OCI-M1 (cell line): ENCODE measurements at places on chromosomes 4 and X.

DNA sequence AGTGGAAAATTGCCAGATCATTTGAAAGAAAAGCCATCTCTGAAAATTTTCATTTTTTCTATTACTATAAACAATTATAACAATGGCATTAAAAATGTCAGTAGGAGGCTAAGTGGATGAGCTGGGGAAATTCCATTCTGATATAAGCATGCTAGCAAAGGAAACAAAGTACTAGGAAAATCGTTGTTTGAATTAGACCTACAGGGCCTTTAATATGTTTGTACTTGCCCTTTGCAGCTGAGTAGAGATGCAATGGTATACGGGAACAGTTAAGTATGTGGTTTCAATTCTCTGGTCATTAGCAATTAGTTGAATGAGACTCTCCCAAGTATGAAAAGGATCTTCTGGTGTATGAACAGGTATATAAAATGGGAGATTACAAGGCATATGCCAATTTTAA lies 452.2 kb downstream of the PCDH11X start:
- no peak for DNase-seq

DNA sequence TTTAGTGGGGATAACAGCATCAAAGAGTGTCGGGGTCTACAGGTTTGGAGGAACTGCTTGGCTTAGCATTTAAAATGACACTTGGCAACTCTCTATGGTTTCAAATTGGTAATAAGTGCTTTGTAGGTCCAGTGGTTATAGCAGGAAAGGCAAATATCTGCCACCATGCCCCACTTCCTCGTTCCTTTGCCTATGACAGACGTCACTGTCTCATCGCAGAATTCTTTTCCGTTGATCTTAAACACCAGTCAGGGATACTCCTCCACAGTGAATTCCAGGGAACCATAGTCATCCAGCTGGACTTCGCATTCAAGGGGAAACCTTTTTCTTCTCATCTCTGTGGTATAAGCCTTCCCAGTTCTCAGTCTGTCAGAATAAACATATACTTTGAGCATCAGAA lies 319.1 kb downstream of the GPAT3 start:
- DNase-seq, result no peak

GRCh38 chrX:64580605-64581004 lies 185.4 kb upstream of the MTMR8 start:
- DNase-seq, result peak; percentile 74

GRCh38 chr4:19657856-19658255 lies 593.8 kb upstream of the SLIT2 start:
- DNase-seq, result no peak

DNA sequence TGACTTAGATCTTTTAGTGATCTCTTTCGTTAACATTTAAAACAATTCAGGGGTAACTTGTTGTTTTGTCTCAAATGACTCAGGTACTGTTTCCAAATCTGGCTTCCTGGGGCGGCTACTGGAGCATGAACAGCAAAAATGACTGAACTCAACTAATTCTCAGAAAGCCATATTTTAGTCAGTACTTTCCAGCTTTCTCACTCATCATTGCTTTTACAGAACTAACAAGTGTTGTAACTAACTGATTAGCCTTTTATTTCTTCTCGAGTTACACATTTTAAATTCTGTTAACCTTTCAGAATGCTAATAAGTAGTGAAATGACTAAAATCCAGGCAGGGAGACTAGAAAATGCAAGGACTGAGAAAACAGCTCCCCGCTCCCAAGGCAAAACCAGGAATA lies 55.3 kb downstream of the JADE3 start:
- DNase-seq, result no peak

DNA sequence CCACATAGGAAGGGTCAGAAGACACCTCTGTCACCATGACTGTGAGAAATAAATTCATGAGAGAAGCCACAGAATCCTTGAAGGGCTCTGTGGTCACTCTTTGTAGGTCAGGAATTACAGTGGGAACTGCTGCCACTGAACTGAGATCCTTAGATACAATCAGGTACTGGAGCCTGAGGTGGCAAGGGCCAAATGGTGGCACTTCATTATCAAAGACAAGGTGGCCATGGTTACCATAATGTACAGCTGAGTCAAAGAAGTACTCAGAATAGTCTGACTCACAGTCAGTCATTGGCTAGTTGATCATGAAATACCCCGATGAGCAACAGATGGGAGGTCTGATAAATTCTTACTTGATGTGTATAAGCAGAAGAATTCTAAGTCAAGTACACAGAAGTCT lies 131.9 kb downstream of the RTL3 start:
- peak; percentile 21 for DNase-seq

- no peak for DNase-seq
Measured at GRCh38 chrX:19303256-19303880, 40.4 kb upstream of the PDHA1 start.

GRCh38 chr4:109811707-109812106 lies 3.9 kb upstream of the GAR1 start:
- peak; percentile 69 for DNase-seq

GRCh38 chrX:150377005-150377404 lies 13.9 kb downstream of the MAMLD1 start:
- no peak for DNase-seq

DNA sequence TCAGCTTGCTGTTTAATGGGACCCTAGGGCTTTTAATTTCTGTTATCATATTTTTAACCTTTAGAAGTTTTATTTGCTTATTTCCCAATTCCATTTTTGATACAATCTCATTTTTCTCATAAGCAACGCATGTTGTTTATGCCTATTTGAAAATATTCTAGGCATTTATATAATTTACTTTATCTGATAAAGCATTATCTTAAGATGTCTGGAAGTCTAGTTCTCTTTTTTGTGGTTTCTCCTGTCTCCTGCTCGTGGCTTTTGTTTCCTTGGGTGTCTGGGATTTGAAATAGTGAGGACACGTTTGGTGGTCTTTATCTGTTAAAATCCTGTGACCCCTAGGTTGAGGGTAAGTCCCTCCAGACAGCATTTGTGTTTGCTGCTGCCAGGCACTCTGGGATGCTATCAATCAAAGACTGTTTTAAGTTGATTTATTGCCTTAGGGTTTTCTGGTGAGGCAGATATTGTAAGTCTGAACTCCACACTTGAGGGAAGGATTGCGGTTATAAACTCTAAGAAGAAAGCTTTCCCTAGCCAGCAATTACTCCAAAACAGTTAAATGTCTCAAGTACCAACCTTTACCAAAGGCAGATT lies 208.0 kb downstream of the PRDM5 start:
- peak; percentile 10 for DNase-seq

DNA sequence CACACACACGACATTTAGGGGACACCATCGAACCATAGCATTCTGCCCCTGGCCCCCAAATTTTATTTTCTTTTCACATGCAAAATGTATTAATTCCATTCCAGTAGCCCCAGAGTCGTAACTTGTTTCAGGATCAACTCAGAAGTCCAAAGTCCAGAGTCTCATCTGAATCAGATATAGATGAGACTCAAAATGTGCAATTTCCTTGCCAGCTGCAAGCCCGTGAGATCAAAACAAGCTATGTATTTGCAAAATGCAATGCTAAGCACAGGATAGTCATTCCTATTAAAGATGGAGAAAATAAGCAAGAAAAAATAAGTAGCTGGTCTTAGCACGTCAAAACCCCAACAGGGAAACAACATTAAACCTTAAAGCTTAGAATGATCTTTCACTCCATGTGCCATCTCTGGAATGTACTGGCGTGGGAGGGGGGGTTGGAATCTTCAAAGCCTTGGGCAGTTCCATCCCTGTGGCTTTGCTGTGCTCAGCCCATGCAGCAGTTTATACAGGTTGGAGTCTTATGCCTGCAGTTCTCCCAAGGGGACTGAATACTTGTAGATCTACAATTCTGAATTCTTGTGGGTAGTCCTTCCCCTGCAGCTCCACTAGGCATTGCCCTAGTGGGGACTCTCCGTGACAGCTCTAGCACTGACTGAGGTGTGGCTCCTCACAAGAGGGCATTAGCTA lies 47.7 kb upstream of the SYTL5 start:
- DNase-seq, result no peak

DNA sequence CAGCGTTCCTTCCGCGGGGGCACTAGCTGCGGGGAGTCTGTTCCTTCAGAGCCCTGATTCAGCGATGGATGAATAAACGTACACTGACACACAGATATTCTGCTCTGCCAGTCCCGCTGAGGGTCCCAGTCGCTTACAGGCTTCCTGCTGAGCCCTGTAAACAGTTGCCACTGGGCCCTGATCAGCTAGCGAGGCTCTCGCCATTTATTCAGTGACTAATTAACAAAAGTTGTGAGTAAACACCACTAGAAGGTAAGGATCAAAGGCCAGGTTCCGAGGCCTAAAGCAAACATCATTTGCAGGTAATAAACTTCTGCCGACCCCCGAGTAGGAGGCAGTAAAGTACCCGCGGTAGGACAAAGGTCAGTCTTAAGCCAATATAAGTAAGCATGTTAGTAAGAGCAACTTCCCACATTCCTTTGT lies 442.6 kb upstream of the GALNT7 start:
- no peak for DNase-seq

GRCh38 chr4:122117743-122118142 lies 34.4 kb upstream of the BLTP1 start:
- DNase-seq, result peak; percentile 24

DNA sequence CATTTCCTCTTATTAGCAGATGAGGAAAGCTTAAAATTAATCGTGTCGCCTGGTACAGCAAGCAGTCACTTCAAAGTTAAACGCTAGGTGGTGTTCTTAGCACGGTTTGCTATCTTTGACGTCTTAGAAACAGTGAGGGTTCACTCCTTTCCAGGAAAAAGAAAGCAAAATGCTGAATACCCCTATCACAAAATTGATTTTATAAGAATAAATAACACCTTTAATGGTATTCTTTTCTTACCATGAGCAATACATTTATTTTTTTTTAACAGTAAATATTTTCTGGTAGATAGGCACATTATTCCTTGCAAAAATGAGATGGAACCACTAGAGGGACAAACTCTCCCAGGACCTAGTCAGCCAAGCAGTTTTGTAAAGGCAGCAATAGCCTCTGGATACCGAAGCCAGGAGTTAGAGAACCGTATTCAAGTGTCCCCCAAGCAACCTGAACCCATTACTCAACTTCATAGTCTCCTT lies 153.9 kb downstream of the KDR start:
- peak; percentile 82 for DNase-seq

GRCh38 chrX:65586491-65586890 lies 51.9 kb upstream of the LAS1L start:
- no peak for DNase-seq

DNA sequence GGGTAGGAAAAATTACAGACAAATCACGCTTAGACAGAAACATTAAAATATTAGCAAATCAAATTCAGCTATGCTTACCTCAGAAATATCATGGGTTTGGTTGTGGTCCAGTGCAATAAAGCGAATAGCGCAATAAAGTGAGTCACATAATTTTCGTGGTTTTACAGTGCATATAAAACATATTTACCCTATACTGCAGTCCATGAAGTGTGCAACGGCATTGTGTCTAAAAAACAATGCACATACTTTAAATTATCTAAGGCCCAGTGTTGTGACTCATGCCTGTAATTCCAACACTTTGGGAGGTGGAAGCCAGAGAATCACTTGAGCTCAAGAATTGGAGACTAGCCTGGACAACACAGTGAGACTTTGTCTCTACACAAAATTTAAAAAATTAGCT lies 195.7 kb upstream of the IL1RAPL1 start:
- DNase-seq, result no peak

DNA sequence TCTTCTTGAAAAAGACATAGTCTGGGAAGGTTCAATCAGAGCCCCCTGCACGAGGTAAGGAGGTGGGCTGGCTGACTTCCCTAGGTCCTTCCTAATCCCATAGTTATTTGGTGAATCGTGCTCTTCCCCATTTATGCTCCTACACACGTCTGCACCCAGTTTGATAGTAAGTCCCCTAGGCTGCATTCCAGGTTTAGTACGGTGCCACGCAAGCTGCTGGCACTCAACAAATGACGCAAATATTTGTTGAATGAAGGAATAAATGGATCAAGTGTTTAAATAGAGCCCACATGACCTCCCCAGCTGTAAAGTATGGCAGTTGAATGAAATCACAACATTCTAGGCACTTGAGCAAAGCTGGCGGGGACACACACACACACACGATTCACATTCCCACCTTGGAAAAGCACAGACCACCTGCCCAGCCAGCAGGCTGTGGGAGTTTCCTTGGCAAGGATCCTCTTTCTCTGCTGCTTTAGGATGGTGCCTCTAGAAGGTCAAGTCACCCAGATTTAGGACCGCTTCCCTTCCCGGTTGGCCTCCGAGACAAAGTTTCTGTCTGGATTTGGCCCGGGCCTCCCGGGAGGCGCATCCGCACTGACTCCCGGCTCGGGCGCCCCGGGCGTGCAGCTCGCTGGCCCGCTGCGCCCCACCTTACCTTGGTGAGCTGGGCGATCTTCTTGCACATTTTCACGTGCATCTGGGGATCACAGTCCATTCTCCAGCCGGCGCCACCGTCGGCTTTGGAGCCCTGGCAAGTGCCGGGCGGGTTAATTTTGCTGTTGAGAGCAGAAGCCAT lies 721 bp downstream of the FAM184B start:
- no peak for DNase-seq

DNA sequence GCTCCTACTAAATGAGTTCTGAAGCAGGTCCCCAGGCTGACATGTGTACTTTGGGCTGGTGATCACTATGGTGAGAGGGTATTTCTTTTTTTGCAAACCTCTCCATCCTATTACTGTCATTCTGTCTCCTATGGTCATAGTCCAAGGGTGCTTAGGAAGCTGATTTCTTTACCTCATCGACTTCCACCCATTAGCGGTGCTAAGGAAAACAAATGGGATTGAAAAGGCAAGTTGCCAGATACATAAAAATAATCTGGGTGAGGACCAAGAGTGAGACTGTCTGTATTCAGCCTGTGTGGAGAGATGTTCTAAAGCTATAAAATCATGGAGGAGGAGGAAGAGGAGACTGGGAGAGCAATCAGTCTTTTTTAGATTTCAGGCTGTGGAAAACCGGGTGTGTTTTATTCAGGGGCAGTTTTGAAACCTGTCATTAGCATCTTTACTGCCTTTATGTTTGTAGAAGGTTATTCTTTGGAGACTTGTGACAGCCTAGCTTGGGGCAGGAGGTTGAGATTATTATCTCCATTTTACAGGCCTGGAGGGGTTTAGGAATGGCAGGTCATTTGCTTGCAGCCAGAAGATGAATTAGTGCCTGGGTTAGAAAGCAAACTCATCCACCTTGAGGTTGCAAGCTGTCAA lies 1.9 kb downstream of the TMEM164 start:
- no peak for DNase-seq

DNA sequence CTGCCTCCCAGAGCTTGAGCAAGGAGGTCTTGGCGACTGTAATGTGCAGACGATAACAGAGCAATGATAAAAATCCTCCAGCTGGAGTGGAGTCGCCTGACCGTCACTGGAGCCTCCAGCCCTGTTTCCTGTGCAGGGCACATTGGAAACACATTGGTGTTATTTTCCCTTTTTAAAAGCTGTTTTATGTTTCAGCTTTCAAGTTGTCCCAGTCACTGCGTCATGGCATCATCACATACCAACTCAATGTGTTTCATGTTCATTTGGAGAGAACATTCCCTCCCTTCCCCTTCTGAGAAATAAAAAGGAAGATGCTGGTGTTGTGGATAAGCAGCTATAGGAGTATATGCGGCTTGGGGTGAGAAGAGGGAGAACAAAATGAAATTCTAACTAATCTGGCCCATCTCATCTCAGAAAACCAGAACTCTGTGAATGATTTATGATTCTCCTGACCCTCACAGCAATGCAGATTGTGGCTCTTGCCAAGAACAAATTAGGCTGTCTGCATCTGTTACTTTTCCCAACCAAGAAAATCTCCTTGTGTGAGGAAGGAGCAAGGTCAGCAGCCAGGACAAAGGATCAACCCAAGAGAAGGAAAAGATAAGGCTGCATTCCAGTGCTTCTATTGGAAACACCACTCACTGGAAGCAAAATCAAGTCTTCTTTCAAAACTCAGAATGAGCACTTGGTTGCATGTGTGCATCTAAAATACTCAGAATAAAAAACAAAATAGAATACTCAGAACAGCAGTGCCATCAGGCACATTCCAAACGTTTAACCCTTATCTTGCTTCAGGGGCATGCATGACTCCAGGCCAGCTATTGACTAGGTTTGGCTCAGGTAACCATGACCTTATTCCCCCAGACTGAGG lies 134.4 kb downstream of the RASL11B start:
- peak; percentile 61 for DNase-seq
